ENCODE measurements at places on chromosomes 3 and 15.

GRCh38 chr3:112038863-112039262 is 4.3 kb downstream of the TMPRSS7 start:
- no peak for DNase-seq

DNA sequence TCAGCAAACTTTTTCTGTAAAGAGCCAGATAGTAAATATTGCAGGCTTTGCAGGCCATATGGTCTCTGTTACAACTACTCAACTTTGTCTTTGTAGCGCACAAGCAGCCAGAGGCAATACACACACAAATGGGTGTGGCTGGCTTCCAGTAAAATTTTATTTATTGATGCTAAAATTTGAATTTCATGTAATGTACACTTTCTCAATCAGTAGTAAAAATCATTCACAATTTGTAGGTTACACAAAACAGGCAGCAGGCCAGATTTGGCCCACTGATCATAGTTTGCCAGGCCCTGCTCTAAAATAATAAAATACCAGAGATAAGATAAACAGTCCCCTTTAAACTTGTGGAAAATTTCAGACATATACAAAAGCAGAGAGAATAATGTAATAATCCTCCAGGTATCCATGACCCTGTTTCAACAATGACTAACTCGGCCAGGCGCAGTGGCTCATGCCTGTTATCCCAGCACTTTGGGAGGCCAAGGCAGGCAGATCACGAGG is 330.3 kb downstream of the SHQ1 start:
- DNase-seq: no peak

GRCh38 chr15:90750186-90750585 is 33.0 kb downstream of the BLM start:
- DNase-seq: no peak

DNA sequence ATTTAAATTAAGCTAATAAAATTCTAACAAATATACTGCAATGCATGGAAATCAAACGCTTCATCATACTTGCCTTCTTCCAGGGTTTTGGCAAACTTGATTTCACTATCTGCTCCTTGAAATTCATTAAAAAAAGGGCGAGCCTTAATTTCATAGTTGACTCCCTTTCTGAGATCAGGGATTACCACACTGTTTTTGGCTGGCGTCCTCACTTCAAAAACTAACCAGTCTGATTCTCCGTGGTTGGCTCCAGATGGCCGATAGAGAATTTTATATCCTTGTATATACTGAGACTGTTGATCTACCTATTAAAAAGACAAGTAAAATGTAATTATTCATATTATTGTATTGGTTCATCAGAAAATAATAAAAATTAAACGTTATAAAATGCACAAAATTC is 1106.8 kb downstream of the ROBO1 start:
- DNase-seq: no peak

DNA sequence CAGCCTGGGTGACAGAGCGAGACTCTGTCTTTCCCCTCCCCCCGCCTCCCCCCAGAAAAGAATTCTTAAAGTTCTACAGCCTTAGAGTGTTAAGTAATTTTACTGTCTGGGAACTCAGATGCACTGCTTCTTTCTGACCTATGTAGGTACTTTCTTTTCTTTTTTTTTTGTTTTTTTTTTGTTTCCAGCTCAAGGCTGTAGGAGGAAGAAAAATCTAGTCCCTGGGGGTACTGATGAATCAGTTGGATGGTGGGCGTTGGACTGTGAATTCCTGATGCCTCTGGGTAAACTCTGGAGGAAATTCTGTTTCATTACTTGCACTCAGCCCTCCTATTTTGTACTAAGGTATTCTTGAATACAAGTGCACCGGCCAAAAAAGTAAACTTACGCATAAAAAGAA is 10.8 kb downstream of the GHRL start:
- no peak for DNase-seq

DNA sequence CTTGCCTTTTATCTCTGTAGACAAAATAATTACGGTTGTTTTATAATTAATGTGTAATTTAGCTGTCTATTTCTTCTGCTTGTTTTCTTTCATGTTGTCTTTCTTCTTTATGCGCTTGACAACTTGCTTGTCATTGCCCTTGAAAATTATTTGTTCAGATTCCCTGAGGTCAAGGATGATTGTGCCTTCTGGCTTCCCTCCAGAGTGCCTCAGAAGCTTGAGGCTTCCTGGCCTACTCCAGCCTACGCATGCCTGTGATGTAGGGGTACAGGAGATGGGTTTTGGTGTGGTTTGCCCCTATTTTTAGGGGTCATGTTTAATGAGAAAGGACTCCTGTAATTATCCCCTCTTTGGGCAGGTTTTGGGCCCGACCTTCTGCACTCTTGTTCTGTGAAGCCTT is 231.5 kb downstream of the SV2B start:
- no peak for DNase-seq

DNA sequence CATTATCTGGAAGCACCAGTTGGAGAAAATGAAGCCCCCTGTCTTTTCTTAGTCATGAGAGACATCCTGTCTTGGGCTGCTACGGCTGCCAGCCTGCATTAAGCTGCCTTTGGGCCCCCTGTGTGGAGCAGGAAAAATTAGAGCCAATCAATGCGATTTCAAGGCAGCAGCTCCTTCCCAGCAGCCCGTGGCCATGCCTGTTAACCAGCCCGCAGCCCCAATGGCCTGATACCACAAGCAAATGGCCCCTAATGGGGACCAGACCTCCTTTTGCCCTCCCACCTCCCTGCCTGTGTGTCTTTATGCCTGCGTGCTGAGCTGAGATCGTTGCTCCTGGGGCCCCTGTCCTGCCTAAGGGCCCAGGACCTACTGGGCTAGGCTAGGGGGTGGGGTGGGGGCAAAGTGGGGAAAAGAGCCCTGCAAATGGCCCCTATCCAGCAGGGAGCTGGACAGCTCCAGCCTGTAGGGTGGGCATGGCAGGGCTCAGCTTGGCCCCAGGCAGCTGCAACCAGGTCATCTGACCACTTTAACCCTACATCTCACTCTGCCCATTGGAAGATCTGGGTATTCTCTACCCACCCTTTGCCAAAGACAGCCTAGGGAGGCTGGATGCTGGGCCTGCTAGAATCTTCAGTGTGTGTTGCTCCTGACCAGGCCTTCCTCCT is 53.8 kb upstream of the MRPS22 start:
- no peak for DNase-seq
